ENCODE measurements at places on chromosomes 1 and 21.

- H3K4me1 ChIP-seq = peaks cover 2% of the 10 kb centered on the region
- DNase-seq = peak; percentile 62
- no peak overlapping the region for H3K27ac ChIP-seq
- H3K36me3 ChIP-seq = no peaks in the 10 kb centered on the region
- no peaks in the 10 kb centered on the region for H3K27me3 ChIP-seq
- H3K4me3 ChIP-seq = no peak overlapping the region
These were observed 100.4 kb downstream of the GALNT2 start for GRCh38 chr1:230167419-230167852.

DNA sequence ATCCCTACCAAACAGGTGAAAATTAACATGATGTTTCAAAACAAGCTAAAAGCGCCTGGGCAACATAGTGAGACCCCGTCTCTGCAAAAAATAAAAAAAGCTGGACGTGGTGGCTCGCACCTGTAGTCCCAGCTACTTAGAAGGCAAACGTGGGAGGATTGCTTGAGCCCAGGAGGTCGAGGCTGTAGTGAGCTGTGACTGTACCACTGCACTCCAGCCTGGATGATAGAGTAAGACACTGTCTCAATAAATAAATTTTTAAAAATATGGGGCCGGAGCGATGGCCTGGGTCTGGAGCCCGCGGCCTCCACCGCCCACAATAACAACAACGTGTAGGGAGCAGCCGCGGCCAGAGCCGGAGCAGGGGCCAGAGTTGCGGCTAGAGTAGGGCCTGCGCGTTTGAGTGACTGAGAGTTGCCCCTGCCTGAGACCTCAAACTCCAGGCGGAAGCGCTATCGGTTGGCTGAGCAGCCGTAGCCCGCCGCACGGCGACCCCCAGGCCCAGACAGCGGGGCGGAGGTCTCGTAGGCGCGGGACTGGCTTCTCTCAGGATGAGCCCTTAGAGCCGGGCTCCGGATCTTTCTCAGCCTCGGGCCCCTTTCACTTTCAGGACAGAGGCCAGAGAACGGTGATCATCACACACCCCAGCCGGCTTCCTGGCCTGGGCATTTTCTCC, 41.4 kb downstream of the ZMYM1 start:
- H3K36me3 ChIP-seq = peaks cover 4% of the 10 kb centered on the region
- no peak overlapping the region for H3K4me3 ChIP-seq

DNA sequence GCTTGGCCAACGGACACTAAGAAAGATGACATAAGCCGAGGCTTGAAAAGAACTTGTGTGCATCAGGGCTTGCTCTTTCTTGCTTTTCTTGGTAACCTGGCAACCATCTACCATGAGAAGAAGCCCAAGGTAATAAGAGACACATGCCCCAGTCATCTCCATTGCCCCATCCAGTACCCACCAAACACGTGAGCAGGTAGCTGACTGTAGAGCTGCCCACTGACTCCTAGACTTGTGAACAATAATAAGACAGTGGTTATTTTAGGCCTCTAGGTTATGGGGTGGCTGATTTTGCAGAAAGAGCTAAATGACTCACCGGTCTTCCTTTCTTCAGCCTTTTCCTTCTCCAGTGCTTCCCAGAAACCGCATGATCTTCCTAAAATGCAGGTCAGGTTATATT, 105.0 kb upstream of the JUN start:
- no peak overlapping the region for H3K4me3 ChIP-seq
- no peak overlapping the region for H3K27ac ChIP-seq
- H3K27me3 ChIP-seq = no peaks in the 10 kb centered on the region
- no peaks in the 10 kb centered on the region for H3K36me3 ChIP-seq

GRCh38 chr1:30406996-30407864, 316.2 kb downstream of the MATN1 start:
- H3K36me3 ChIP-seq = no peaks in the 10 kb centered on the region
- no peak overlapping the region for H3K4me3 ChIP-seq
- no peaks in the 10 kb centered on the region for H3K4me1 ChIP-seq
- H3K27me3 ChIP-seq = no peaks in the 10 kb centered on the region

DNA sequence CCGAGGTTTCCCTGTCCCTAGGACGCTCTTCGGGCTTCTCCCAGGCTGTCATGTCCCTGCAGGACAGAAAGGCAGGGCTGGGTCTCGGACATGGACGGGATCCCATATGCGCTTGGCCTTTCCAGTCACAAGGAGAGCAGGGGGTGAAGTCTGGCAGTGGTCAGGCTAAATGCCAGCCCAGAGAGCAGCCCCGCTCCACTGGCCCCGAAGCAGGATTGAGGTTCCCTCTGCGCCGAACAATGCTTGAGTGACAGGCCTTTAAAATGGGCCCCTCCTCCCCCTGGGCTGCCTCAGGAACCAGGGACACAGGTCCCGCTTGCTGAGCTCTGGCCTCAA, 12.7 kb downstream of the DRAXIN start:
- H3K27ac ChIP-seq = no peak overlapping the region
- H3K27me3 ChIP-seq = no peaks in the 10 kb centered on the region
- H3K4me1 ChIP-seq = peaks cover 7% of the 10 kb centered on the region
- H3K4me3 ChIP-seq = no peak overlapping the region
- no peaks in the 10 kb centered on the region for H3K36me3 ChIP-seq

- no peaks in the 10 kb centered on the region for H3K4me1 ChIP-seq
- H3K27ac ChIP-seq = no peak overlapping the region
These were observed 479.0 kb downstream of the PTBP2 start for GRCh38 chr1:97200595-97200994.

DNA sequence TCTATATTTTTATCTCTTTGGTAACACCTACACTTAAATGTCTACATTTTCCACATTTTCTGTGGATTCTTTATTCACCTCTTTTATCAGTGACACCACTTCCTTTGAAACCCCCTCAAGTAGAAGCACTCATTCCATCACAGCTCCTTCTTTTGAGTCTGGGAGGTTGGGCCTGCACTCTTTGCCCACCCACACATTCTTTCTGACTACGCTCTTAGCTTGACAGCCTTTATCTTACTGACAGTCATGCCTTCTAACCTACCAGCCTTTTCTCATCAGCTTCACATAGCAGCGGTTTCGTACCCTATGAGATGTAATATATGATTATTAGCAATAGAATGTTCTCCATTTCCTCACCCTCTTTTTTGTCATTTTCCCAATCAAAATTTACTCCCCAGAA, 151.9 kb downstream of the TNFSF18 start:
- H3K4me3 ChIP-seq = no peak overlapping the region
- no peaks in the 10 kb centered on the region for H3K4me1 ChIP-seq
- H3K27me3 ChIP-seq = no peaks in the 10 kb centered on the region
- DNase-seq = no peak
- no peaks in the 10 kb centered on the region for H3K36me3 ChIP-seq
- H3K27ac ChIP-seq = no peak overlapping the region

DNA sequence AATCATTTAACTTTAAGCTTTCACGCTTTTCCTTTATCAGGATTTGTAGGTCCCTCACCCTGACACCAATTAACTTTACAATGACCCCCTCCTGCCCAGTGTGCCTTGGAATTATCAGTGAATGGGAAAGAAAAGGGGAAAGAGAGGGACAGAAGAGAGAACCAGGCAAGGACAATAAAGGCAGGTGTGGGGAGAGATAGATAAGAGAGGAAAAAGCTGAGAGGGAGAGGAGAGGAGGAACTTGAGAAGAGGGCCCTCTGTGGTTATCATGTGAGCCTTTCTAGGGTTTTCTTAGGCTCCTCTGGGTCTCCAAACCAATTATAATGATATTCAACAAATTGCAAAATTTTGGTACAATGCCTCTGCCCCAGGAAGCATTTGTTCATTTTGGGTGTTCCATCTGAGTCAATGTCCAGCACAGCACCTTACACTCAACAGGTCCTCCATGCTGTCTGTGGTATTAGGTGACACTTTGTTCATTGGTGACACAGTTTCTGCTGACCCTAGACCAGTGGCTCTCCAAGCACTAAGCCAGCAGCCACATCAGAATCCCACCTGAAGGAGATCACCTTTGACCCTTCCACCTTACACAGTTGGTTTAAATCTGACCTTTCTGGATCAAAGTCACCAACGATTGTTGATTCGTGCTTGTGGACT, 14.2 kb downstream of the AKNAD1 start:
- H3K27ac ChIP-seq = no peak overlapping the region
- H3K4me1 ChIP-seq = peaks cover 1% of the 10 kb centered on the region
- H3K4me3 ChIP-seq = no peak overlapping the region
- no peaks in the 10 kb centered on the region for H3K27me3 ChIP-seq
- no peaks in the 10 kb centered on the region for H3K36me3 ChIP-seq

- DNase-seq = peak; percentile 91
- peaks cover 43% of the 10 kb centered on the region for H3K4me1 ChIP-seq
- H3K27me3 ChIP-seq = no peaks in the 10 kb centered on the region
- peaks cover 27% of the 10 kb centered on the region for H3K36me3 ChIP-seq
These were observed 9.4 kb downstream of the EPHA2 start for GRCh38 chr1:16146279-16147155.

DNA sequence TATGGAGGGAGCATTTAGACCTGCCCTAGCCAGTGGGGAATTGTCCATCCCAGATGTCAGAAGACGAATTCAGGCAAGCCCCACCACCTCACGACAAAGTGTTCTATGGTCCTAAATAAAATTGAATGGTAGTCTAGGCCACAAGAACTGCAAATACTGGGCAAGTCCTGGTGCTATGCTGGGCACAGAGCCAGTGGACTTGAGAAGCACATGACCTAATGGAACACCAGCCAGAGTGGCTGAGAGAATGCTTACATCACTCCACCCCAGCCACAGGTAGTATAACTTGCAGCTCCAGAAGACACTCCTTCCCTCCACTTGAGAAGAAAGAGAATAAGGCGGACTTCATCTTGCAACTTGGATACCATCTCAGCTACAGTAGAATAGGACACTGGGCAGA, 567.3 kb upstream of the CXADR start:
- no peaks in the 10 kb centered on the region for H3K4me1 ChIP-seq
- H3K27me3 ChIP-seq = no peaks in the 10 kb centered on the region
- no peak overlapping the region for H3K27ac ChIP-seq
- no peak overlapping the region for H3K4me3 ChIP-seq

DNA sequence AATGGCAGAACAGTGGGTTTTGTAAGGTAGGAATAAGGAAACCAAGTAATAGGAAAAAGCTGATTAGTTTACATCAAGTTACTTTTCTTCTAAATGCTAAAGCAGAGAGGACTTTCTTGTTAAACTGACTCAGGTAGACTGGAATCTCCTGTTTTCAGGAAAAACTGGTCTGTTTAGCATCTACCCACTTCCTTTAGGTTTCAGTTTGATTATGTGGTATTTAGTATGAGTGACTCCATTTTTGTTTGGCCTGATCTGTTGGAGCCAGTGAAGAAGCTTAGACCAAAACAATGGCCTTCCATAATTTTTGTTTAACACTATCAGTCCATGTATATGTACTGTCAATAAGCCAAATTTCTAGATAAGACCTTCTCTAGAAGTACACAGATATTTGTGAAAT, 88.4 kb downstream of the EPB41 start:
- no peaks in the 10 kb centered on the region for H3K27me3 ChIP-seq
- no peaks in the 10 kb centered on the region for H3K36me3 ChIP-seq
- H3K4me3 ChIP-seq = no peak overlapping the region
- DNase-seq = no peak
- no peaks in the 10 kb centered on the region for H3K4me1 ChIP-seq

DNA sequence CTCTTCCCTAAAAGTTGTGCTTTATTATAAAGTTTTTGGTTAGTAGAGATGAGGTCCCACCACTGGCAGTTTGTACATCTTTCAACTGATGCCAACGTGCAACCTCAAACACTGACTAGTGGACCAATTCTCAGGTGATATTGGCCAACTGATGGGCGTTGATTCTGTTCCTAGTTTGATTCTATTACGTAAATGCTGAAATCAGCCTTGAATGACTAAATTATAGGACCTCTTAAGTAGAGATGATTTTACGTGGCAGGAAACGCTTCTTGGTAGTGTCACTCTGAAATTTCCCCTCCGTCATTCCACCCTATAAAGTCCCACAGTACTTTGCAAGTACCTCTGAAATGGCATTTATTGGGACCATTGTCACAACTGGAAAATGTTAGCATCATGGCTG, 8.8 kb upstream of the FNDC7 start:
- H3K36me3 ChIP-seq = peaks cover 30% of the 10 kb centered on the region
- H3K27me3 ChIP-seq = no peaks in the 10 kb centered on the region
- no peaks in the 10 kb centered on the region for H3K4me1 ChIP-seq

DNA sequence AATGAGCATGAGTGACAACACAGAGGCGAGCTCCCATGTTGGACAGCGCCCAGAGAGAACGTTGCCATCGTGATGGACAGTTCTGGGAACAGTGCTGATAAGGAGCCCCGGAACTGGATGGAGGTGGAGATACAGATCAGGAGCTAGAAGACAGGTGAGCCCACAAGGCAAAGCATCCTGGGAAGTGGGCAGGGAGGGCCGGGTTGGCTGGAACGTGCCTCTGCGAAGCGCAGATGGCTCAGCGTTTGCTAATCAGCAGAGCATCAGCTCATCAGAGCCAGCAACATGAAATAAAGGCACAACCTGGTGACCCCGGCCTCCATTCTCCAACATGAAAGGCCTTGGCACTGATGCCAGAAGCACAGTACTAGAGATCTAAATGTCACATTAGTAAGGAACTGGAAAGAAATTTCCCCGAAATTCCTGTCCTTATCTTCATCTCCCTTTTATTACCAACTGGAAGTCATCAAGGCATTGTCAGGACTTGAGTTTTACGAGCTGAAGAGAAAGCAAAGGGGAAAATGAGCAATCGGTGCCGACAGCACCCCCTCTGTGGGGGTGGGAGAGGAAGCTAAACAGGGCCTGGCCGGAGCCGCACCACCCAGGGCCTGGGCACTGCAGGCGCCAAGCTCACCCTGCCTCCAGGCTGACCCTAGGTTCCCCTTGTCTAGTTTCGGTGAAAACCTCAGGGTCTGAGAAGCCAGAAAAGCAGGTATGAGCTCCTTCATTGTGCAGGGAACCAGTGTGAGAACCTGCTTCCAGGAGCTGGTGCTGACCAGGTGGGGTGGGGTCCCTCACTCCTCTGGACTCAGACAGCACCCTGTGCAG, 19.9 kb downstream of the ABCA4 start:
- no peaks in the 10 kb centered on the region for H3K36me3 ChIP-seq
- H3K4me3 ChIP-seq = no peak overlapping the region
- H3K27ac ChIP-seq = no peak overlapping the region
- peaks cover 3% of the 10 kb centered on the region for H3K27me3 ChIP-seq
- no peak for DNase-seq
- peaks cover 9% of the 10 kb centered on the region for H3K4me1 ChIP-seq
